ENCODE measurements at places on chromosomes 7 and 10. TPM values are rescaled to one million over a fixed set of nuclear protein-coding genes. Genes with fewer than 3 reads are reported as not detected.

The BUD31 gene
- total RNA-seq: 51.7 TPM

The FKBP6 gene
- total RNA-seq: not detected

The AGR3 gene
- total RNA-seq: not detected

The SKAP2 gene
- total RNA-seq: 9.2 TPM

The FBH1 gene
- 85.1 TPM for total RNA-seq

DNA sequence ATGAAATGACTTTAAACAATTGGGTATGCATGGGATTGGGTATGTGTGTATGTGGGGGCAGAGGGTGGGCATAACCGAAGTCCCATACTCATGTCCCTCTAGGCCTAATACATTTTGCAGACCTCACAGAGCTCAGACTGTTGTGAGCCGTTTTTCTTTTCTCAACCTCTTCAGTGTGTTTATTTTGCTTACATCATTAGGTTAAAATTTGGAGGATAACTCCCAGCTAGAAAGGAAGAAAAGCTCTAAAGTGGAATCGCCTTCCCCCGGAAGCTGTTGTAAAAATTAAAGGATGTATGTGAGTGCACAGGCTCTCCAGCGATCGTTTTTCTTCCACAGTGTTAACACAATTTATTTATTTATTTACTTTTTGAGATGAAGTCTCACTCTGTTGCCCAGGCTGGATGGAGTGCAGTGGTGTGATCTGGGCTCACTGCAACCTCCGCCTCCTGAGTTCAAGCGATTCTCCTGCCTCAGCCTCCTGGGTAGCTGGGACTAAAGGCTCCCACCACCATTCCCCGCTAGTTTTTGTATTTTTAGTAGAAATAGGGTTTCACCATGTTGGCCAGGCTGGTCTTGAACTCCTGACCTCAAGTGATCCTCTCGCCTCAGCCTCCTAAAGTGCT lies 1.5 kb upstream of the H2AZ2 start:
- no peak for DNase-seq

GRCh38 chr10:93615576-93616235 lies 3.4 kb downstream of the PDE6C start:
- DNase-seq: no peak

DNA sequence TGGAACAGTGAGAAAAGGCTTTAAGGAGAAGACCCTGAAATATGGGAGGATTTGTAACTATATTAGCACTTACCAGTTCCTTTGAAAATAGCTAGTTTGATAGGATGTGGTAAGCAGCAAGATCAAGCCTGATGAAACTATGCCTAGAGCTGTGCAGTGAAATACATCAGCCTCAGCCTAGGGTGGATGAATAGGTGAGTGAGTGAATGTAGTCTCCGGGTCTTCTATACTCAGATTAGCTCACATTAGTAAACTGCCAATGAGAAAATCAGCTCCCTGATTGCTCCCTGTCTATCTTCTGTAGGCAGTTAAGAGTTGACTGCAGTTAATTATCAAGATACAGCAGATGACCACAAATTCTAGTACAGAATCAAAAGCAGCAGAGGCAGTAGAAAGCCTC lies 89.6 kb downstream of the ELAPOR2 start:
- DNase-seq: no peak

- DNase-seq: no peak
Measured at GRCh38 chr7:90210981-90211380, 559 bp upstream of the STEAP2 start.

DNA sequence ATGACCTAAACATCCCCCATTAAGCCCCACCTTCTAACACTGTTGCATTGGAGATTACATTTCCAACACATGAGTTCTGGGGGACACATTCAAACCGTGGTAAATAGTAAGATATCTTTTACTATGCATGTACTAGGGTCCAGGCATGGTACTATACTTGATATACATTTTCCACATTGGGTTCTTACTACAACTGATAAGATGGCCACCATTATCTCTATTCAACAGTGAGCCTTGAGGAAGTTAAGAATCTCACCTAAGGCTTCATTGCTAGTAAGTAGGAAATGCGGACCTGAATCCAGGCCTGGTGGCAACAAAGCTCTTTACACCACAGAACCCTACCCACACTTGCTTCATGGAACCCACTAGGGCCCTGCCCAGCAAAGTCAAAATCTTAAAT lies 5.7 kb downstream of the PANK1 start:
- no peak for DNase-seq

GRCh38 chr10:132103116-132103910 lies 37.6 kb downstream of the JAKMIP3 start:
- no peak for DNase-seq

All from left cardiac atrium (tissue), 4 donors.